ENCODE measurements at places on chromosomes 5 and 9. TPM values are rescaled to one million over a fixed set of nuclear protein-coding genes. Genes with fewer than 3 reads are reported as not detected.

SMC2 gene
- polyA plus RNA-seq, result 3.9 TPM

DNA sequence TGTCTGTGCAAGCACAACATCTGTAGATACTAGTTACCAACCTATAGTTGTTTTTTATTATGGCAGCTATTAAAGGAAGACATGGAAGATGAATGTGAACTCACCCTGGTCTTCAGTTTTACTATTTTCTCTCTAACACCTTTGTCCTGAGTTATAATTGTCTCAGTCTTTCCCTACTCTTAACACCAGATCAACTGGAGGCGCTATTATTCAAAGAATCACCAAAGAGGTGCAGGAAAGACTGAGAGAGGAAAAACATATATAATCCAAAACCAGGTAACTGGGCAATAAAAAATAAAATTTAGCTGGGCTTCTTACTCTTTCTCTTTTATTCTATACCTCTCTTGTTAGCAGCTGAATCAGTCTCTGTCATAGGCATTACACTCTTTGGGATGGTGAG lies 134.2 kb upstream of the C6 start:
- no peaks in the 10 kb centered on the region for H3K27me3 ChIP-seq
- no peaks in the 10 kb centered on the region for H3K4me1 ChIP-seq
- H3K27ac ChIP-seq, result no peak overlapping the region

DNA sequence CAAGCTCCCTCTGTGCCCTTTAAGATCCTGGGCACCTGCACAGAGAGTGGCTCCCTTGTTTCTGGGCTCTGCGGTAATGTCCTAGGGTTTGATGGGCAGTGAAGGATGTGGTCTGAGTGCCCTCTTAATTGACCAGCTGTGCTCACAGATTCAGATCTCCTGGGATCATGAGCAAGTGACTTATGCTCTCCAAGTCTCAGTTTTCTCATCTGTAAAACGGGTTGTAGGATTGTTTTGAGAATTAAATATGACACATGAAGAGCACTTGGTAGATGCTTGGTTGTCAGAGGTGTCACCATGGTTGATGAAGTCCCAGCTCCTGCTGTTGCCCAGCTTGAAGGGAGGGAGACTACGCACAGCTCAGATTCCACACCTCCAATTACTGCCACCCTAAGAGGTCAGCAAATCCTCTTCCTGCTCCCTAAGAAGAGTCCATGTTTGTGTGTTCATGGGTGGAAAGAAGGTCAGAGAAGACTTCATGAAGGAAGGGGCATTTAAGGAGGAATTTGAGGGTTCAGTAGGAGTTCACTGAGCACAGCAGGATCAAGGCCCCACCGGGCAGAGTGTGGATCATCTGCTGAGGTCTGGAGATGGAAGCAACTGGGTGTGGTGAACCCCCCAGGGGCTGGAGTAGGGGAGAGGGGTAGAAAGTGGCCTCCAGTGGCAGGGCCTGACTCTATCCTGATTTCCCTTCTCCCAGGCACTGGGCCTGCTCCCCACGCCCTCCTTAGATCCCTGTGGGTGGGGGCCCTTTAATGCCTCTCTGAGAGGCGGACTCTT lies 1.4 kb upstream of the PSD2 start:
- no peak overlapping the region for H3K4me3 ChIP-seq
- no peaks in the 10 kb centered on the region for H3K36me3 ChIP-seq
- no peaks in the 10 kb centered on the region for H3K4me1 ChIP-seq
- no peak overlapping the region for H3K27ac ChIP-seq
- H3K27me3 ChIP-seq, result peaks cover 48% of the 10 kb centered on the region

- H3K27me3 ChIP-seq, result no peaks in the 10 kb centered on the region
- peaks cover 11% of the 10 kb centered on the region for H3K4me1 ChIP-seq
- no peak for DNase-seq
- no peak overlapping the region for H3K27ac ChIP-seq
- no peaks in the 10 kb centered on the region for H3K36me3 ChIP-seq
These were observed 25.0 kb upstream of the CEP78 start for GRCh38 chr9:78210841-78211301.

GRCh38 chr5:136769900-136770684 lies 404.7 kb upstream of the TRPC7 start:
- no peak overlapping the region for H3K4me3 ChIP-seq
- no peaks in the 10 kb centered on the region for H3K4me1 ChIP-seq
- no peaks in the 10 kb centered on the region for H3K36me3 ChIP-seq
- peaks cover 7% of the 10 kb centered on the region for H3K27me3 ChIP-seq
- no peak overlapping the region for H3K27ac ChIP-seq

DNA sequence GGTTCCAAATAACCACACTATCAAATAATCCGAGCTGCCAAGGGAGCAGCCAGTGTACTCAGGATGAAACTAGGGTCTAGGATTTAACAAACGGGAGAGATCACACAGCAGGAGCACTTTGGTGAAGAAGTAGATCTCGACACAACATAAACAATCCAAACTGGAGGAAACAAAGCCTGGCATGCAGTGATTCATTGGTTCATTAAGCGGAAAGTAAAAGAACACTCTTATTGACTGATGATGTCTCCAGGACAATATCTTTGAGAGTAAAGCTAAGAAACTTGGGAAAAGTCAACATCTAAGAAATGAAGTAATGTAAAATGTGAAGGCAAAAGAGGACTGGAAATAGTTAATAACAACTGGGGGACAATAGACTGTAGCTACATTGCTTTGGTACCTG lies 1478.3 kb upstream of the CDH9 start:
- no peaks in the 10 kb centered on the region for H3K36me3 ChIP-seq
- H3K27ac ChIP-seq, result no peak overlapping the region
- no peak for DNase-seq
- no peaks in the 10 kb centered on the region for H3K27me3 ChIP-seq
- H3K4me3 ChIP-seq, result no peak overlapping the region

DNA sequence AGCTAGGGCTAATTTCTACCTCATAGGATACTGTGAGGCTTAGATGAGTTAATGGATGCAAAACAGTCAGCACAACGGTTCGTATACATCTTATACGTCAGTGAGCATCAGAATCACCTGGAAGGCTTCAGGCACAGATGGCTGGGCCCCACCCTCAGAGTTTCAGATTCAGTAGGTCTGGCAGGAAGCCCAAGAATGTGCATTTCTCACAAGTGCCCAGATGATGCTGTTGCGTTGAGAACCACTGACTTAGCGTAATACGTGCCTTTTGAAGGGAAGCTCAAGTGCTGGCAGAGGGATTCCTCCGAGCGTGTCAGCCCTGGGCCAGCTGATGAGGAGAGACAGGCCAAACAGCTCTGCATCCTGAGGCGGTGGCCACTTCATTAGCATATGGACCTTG lies 117.1 kb upstream of the WWC1 start:
- no peak for DNase-seq
- no peak overlapping the region for H3K4me3 ChIP-seq
- no peaks in the 10 kb centered on the region for H3K36me3 ChIP-seq
- no peak overlapping the region for H3K27ac ChIP-seq
- H3K4me1 ChIP-seq, result no peaks in the 10 kb centered on the region
- H3K27me3 ChIP-seq, result no peaks in the 10 kb centered on the region

- H3K4me1 ChIP-seq, result no peaks in the 10 kb centered on the region
- no peak overlapping the region for H3K27ac ChIP-seq
- H3K27me3 ChIP-seq, result no peaks in the 10 kb centered on the region
- DNase-seq, result no peak
- H3K4me3 ChIP-seq, result no peak overlapping the region
These were observed 180.8 kb downstream of the FBN2 start for GRCh38 chr5:128357226-128357625.

SPINK6 gene
- polyA plus RNA-seq, result not detected

SPATA31A1 gene
- not detected for polyA plus RNA-seq

GRCh38 chr9:109652112-109652511 lies 127.9 kb upstream of the PALM2AKAP2 start:
- no peaks in the 10 kb centered on the region for H3K27me3 ChIP-seq
- H3K4me3 ChIP-seq, result no peak overlapping the region
- no peaks in the 10 kb centered on the region for H3K36me3 ChIP-seq
- no peak overlapping the region for H3K27ac ChIP-seq
- no peak for DNase-seq

PDCD1LG2 gene
- 7.9 TPM for polyA plus RNA-seq

DNA sequence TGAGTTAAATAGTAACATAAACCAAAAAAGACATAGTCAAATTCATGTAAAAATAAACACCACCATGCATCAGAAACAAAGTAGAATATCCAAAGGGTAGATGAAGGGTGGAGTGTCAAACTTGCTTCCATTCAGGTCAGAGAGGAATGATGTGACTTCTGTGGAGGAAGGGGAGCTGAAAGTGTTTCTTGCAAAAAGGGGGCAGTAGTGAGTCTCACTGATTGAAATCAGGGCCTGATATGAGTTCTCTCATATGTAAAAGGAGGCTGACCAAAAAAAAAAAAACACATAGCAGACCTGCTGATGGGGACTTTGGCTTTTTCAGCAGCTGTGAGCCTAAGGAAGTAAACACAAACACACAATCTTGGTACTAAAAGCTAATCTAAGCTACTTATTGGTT lies 38.8 kb upstream of the RGMB start:
- H3K27ac ChIP-seq, result no peak overlapping the region
- no peak overlapping the region for H3K4me3 ChIP-seq
- H3K36me3 ChIP-seq, result no peaks in the 10 kb centered on the region
- DNase-seq, result no peak

- no peak overlapping the region for H3K27ac ChIP-seq
- peaks cover 7% of the 10 kb centered on the region for H3K4me1 ChIP-seq
- no peak for DNase-seq
- no peaks in the 10 kb centered on the region for H3K36me3 ChIP-seq
These were observed 268.5 kb downstream of the BNC2 start for GRCh38 chr9:16601991-16602390.

SLC36A2 gene
- polyA plus RNA-seq, result not detected

PCDHB13 gene
- 0.64 TPM for polyA plus RNA-seq

PCDHGA12 gene
- polyA plus RNA-seq, result 3.2 TPM

DNA sequence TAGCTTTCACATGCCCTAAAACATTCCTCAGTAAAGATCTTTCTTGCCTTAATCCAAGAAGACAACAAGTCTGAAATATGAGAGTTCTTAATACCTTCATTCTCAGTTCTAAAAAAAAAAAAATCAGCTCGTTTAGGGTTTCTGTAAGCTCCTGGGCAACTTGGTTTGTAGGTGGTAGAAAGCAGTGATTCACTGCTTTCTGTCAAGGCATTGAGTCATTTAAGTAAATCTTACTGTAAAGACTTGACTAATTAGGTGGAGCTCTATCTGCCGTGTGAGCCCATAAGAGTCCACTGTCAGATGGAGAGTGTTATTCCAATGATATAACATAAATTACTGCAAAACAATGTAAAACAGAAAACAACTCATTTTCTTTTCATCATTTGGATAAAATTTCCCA lies 56.1 kb upstream of the MAST4 start:
- H3K4me3 ChIP-seq, result no peak overlapping the region
- no peaks in the 10 kb centered on the region for H3K27me3 ChIP-seq
- no peaks in the 10 kb centered on the region for H3K36me3 ChIP-seq
- no peak for DNase-seq
- no peaks in the 10 kb centered on the region for H3K4me1 ChIP-seq

DNA sequence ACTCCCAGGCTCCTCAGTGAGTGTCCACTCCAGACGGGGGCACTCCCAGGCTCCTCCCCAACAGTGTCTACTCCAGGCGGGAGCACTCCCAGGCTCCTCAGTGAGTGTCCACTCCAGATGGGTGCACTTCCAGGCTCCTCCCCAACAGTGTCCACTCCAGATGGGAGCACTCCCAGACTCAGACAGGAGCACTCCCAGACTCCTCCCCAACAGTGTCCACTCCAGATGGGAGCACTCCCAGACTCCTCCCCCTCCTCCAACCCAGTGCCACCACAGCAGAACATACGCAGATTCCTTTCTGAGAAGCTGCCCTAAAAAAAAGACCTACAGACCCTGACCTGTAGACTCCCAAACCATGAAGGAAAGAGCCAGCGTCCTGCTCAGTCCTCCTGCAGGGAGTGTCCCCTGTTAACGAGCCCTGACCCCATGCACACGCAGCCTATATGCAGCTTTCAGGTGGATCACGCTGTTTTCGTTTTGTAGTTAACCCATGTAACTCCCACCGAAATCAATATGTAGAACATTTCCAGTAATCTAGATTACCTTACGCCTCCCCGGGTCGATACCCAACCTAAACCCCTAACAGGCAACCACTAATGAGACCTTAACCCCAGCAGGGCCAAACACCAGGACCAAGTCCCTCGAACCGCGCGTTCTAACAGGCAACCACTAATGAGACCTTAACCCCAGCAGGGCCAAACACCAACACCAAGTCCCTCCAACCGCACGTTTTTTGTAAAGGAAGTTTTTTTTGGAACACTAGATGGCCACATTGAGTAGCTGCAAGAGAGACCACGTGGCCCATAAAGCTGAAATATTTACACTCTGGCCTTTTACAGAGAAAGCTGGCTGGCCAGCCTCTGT lies 15.7 kb downstream of the PNPLA7 start:
- H3K27me3 ChIP-seq, result no peaks in the 10 kb centered on the region
- H3K4me1 ChIP-seq, result peaks cover 2% of the 10 kb centered on the region
- DNase-seq, result peak; percentile 71
- H3K4me3 ChIP-seq, result no peak overlapping the region
- H3K36me3 ChIP-seq, result no peaks in the 10 kb centered on the region

- H3K27ac ChIP-seq, result no peak overlapping the region
- H3K4me3 ChIP-seq, result no peak overlapping the region
- DNase-seq, result no peak
These were observed 43.0 kb downstream of the USP20 start for GRCh38 chr9:129878291-129878690.

DNA sequence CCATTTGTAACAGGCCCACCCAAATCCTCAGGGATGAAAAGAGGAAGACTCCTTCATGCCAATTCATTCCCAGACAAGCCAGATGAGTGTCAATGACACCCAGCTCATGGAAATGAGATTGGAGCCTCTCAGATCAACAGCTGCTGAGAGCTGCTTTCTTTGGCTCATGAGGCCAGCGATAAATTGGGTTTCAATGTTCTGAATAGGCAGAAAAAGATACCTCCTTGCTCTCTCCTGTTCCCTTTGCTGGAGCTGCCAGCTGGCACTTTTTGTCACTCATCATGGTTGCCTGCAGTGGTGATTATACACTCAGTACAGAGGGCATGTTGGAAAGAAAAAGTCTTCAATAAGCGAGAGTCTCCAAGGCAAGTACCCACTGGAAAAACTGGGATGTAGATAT lies 47.1 kb downstream of the SH3RF2 start:
- DNase-seq, result no peak
- no peak overlapping the region for H3K27ac ChIP-seq
- H3K27me3 ChIP-seq, result peaks cover 3% of the 10 kb centered on the region
- H3K4me1 ChIP-seq, result no peaks in the 10 kb centered on the region

DNA sequence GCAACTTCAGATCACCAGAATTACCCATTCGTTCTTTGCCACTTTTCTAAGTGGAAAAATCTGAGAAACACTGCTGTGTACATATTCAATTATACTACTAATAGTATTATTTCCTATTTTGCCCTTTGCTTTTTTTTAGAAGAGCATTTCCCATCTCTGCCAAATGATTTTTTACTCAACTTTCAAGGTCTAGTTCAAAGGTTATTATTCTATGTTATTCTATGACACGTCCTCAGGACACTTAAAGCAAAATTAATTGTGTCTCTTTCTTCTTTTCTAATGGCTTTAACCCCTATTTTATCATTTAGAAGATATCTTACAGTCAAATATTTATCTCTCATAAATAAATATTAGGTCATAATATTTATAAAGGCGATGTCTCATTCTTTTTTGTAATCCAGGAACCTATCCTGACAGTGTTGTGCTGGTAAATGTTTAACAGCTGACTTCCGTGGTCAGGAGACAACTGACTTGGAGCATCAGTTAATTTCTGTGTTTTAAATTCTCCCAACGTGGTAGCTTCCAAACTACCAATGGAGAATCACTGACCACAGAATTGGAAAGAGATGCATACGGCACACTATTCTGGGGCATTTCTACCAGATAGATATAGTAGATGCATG lies 375.2 kb downstream of the ARRDC3 start:
- no peak overlapping the region for H3K27ac ChIP-seq
- H3K4me3 ChIP-seq, result no peak overlapping the region

GRCh38 chr9:110189559-110190320 lies 18.2 kb downstream of the C9orf152 start:
- no peak overlapping the region for H3K4me3 ChIP-seq
- no peak for DNase-seq
- H3K36me3 ChIP-seq, result no peaks in the 10 kb centered on the region
- no peaks in the 10 kb centered on the region for H3K4me1 ChIP-seq
- peaks cover 5% of the 10 kb centered on the region for H3K27me3 ChIP-seq

PAX5 gene
- polyA plus RNA-seq, result not detected

All from endothelial cell of umbilical vein (primary cell).